ENCODE measurements at places on chromosomes 7 and 10.

- peak; percentile 66 for DNase-seq
Measured at GRCh38 chr7:74619235-74619860, 38.2 kb upstream of the GTF2I start.

DNA sequence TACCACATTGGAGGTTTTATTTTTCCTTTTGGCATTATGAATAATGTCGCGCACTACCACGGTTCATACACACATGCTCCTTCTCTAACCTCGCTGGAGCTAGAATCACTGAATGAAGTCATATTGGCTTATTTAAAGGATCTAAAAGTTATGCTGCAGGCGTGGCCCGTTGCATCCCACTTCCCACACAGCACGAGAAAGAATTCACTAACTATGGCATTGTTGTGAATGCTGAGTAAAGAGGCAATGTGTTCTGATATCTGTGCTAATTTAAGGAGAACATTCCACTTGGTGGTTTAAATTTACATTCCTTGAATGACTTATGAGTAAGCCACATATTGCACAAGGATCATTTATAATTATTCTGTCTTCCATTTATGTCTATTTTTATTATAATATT lies 20.7 kb downstream of the TCERG1L start:
- DNase-seq: no peak

- no peak for DNase-seq
Measured at GRCh38 chr10:128573986-128574385, 447.8 kb upstream of the MKI67 start.

- DNase-seq: peak; percentile 26
Measured at GRCh38 chr7:37289367-37289766, 159.3 kb downstream of the ELMO1 start.

DNA sequence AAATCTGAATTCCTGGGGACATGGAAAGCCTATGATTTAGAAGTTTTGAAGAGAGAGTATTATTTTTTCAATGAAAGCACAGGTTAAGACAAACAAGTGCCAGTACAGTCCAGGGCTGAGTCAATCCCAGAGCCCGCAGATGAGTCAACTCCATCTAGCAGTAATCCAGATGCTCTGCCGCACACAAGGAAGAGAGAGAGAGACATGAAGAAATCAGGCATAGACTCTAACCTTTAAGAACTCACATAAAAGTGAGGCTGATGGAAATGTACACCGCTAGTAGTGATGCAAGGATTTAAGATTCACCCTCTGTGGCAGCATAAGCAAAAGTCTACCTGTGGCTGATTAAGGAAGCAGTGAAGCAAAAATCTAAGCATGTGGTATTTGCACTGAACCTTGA lies 651.5 kb downstream of the TNS3 start:
- DNase-seq: no peak

- peak; percentile 92 for DNase-seq
Measured at GRCh38 chr10:110304780-110305421, at the start of gene SMNDC1. SMNDC1 (minus strand) TSS chr10:110304920; CDS start chr10:110303587, 1,333 bp downstream.

- no peak for DNase-seq
Measured at GRCh38 chr7:151146761-151147160, 20.7 kb downstream of the GBX1 start.

DNA sequence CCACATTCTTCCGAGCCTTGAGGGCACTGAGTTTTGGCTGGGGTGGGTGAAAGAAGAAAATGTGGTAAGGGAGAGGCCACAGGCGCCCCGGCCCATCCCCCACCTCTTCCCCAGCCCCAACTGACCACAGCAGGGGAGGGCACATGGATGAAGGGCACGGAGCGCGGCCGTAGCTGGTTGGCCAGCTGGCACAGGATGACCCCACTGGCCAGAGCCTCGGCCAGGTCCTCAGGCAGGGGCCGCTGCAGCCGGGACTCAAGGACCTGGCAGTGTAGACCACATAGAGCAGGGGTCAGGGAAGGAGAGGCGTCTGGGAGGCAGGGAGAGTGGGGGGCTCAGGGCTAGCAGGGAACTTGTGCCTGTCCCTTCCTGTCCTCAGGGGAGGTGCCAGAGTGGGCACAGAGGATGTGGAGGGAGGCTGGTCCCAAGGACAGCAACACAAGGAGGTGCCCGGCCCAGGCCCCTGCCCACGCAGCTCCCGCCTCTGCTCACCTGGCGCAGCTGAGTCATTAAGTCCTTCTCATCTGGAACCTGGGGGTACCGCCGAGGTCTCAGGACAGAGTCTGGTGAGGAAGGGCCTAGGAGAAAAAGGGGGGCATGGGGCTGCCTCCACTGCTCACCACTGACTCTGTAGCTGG lies 2.2 kb upstream of the SAP25 start:
- no peak for DNase-seq

- no peak for DNase-seq
Measured at GRCh38 chr7:99292127-99292526, 19.5 kb downstream of the MYH16 start.

DNA sequence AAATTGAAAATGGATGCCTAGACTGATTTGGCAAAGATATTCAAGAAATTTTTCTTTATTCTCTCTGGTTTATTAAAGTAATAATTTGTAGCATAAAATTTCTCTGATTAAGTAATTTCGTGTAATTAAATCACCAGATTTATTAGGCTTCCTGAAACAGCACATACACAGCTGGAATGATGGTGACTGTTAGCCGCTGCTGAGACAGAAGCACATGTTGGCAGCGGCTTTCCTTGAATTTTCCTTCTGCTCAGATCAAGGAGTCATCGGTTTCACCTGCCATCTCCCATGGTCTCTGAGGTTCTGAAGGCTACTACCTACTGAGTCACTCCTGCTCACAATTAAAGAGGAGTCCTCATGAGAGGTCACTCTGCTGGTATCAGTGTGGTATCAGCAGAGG lies 101.5 kb downstream of the GFRA1 start:
- no peak for DNase-seq

DNA sequence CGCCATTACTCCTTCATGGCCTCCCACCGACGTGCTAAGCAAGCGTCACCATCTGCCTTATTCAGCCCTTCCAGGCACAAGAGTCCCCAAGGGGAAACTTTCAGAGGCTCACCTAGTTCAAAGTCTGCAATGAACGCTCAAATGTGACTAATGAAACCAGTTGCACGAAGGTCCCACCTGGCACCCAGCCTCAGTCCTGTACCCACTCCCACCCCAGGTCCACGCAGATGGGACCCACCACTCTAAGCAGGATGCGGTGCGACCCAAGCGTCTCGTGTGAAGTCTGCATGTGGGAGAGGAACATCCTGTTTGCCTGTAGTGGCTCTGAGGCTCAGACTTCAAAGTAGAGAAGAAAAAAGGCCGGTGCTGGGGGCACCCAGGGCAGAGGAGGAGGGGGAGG lies 40.3 kb downstream of the RGS10 start:
- DNase-seq: peak; percentile 59

DNA sequence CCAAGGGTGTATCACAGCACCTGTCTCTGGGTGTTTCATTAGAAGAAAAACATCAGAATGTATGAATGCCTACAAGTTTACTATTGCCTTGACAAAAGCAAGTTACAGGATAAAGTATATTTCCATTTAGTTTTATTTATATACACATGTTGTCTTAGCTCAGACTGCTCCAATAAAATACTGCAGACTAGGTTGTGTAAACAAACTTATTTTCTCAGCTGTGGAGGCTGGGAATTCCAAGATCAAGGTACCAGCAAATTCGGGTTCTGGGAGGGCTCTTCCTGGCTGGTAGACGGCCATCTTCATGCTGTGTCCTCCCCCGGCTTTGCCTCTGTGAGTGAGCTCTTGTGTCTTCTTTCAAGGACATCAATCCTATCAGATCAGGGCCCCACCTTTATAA lies 77.1 kb upstream of the UNC5B start:
- no peak for DNase-seq

DNA sequence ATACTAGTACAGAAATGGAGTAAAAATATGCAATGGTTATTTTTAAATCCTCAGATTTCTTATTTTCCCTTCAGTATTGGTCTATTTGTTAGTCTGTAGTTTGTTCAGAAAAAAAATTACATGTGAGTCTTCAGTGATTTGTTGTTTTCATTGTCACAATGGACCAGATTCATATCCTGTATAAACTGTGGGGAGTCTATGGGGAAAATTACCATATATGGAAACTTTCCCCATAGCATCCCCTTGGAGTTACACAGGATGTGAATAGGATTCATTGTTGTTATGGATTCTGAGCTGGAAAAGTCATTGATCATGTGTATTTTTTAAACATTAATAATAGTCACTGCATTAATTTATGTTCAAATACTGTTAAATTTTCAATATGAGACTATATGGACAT lies 72.6 kb downstream of the ST7 start:
- DNase-seq: no peak

GRCh38 chr7:47179812-47180515 lies 401.9 kb downstream of the TNS3 start:
- DNase-seq: peak; percentile 86

GRCh38 chr7:105691680-105692564 lies 110.6 kb upstream of the EFCAB10 start:
- peak; percentile 54 for DNase-seq

GRCh38 chr7:36040679-36041078 lies 112.4 kb upstream of the EEPD1 start:
- DNase-seq: no peak

All from NCI-H2171 (cell line).